ENCODE measurements at places on chromosomes 5 and 9. TPM values are rescaled to one million over a fixed set of nuclear protein-coding genes. Genes with fewer than 3 reads are reported as not detected.
A peak's percentile ranks its signal among the peaks of the same experiment; 100 is the strongest.

GRCh38 chr9:113186137-113186755, 34.8 kb downstream of the FKBP15 start:
- H3K27me3 ChIP-seq = no peaks in the 10 kb centered on the region
- no peak for DNase-seq
- peaks cover 89% of the 10 kb centered on the region for H3K36me3 ChIP-seq
- no peak overlapping the region for H3K27ac ChIP-seq
- H3K4me1 ChIP-seq = no peaks in the 10 kb centered on the region
- H3K4me3 ChIP-seq = no peak overlapping the region

- no peaks in the 10 kb centered on the region for H3K4me1 ChIP-seq
- H3K4me3 ChIP-seq = no peak overlapping the region
- H3K27me3 ChIP-seq = no peaks in the 10 kb centered on the region
- no peak overlapping the region for H3K27ac ChIP-seq
- H3K36me3 ChIP-seq = no peaks in the 10 kb centered on the region
Measured at GRCh38 chr5:2113348-2114131, 230.8 kb upstream of the IRX4 start.

GRCh38 chr9:9004810-9005209, 1205.2 kb upstream of the DMAC1 start:
- H3K36me3 ChIP-seq = no peaks in the 10 kb centered on the region
- no peak for DNase-seq
- no peaks in the 10 kb centered on the region for H3K27me3 ChIP-seq
- no peak overlapping the region for H3K27ac ChIP-seq

- H3K27me3 ChIP-seq = peaks cover 5% of the 10 kb centered on the region
- no peak within 1 kb of the TSS for H3K27ac ChIP-seq
- H3K36me3 ChIP-seq = no peaks in the 10 kb centered on the region
- H3K4me1 ChIP-seq = no peaks in the 10 kb centered on the region
Measured at GRCh38 chr9:90801241-90801972, at the start of gene SYK. TSS of gene SYK (plus strand) at chr9:90801819. CDS start at chr9:90843899, 42,080 bp downstream.

DNA sequence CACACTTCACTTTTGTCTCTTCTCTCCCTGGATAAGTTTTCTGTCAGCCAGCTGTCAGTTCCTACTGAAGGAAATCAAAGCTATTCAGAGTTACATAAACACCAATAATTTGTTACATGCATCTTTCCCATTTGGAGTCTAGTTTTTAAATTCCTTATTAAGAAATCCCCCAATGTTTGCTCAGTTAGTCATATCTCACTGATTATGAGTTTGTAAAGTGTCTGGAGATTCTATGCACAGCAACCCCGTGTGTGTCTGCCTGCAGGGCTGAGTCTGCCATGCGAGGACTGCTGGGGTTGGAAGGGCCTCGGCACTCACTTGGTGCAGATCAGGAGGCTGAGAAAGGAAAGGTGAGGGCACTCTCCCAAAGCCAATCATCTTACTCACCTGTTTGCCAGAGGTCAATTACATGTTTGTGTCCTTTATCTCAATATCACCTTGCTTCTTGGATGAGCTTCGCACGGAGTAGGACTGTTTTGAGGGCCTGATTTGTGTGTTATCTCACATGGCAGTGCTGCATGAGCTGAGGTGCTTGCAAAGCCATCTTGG, 3.3 kb downstream of the ANKRD34B start:
- H3K4me1 ChIP-seq = no peaks in the 10 kb centered on the region
- DNase-seq = no peak
- H3K36me3 ChIP-seq = no peaks in the 10 kb centered on the region
- no peak overlapping the region for H3K4me3 ChIP-seq

DNA sequence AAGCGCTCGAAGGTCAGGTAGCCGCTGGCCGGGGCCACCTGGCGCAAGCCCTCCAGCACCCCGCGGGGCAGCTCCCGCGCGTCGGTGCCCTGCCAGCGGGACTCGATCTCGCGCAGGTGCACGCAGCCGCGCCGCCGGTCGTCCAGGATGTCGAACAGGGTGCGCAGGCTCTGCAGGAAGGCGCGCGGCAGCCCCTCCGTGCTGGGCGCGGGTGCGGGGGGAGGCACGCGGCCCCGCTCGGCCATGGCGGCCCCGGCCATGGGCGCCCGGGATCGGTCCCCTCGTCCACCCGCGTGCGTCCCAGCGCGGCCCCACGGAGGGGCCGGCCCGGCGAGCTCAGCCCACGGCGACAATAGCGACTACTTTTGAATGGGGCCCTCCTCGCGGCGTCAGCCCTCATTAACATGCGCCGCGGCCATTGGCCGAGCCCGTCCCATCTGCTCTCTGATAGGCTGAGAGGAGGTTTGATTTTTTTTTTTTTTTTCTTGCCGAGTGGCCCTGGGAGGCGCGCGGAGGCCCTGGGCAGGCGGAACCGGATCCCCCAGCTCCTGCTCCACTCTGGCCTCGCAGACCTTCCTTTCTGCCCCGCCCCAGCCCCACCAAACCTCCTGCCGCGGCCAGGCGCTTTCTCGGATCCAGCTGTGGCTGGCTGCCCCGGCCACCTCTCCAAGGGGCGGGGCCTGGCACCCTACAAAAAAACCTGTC, at the start of gene SAPCD2:
Gene SAPCD2, minus strand, starts transcription at position 357 of the 705 bp plus-strand sequence. Its CDS starts 97 bp downstream, at position 260.
- peaks cover 21% of the 10 kb centered on the region for H3K4me1 ChIP-seq
- DNase-seq = peak; percentile 88
- no peaks in the 10 kb centered on the region for H3K36me3 ChIP-seq
- no peak within 1 kb of the TSS for H3K27ac ChIP-seq
- no peaks in the 10 kb centered on the region for H3K27me3 ChIP-seq

- H3K4me1 ChIP-seq = peaks cover 38% of the 10 kb centered on the region
- no peak overlapping the region for H3K4me3 ChIP-seq
- H3K36me3 ChIP-seq = peaks cover 4% of the 10 kb centered on the region
- no peak for DNase-seq
- no peak overlapping the region for H3K27ac ChIP-seq
- H3K27me3 ChIP-seq = no peaks in the 10 kb centered on the region
Measured at GRCh38 chr9:100350188-100350587, 2.6 kb downstream of the TEX10 start.

ZDHHC11 gene
- total RNA-seq = 15.1 TPM

ANXA2R gene
- 47.8 TPM for total RNA-seq

PCDHA11 gene
- total RNA-seq = not detected

IFNA8 gene
- total RNA-seq = not detected

ARL14EPL gene
- total RNA-seq = not detected

Measured in CD4-positive, alpha-beta memory T cell (primary cell).